ENCODE measurements at places on chromosomes 3 and 15.
A peak's percentile ranks its signal among the peaks of the same experiment; 100 is the strongest.

- no peak for DNase-seq
These were observed 179.4 kb downstream of the ABHD5 start for GRCh38 chr3:43870120-43870519.

DNA sequence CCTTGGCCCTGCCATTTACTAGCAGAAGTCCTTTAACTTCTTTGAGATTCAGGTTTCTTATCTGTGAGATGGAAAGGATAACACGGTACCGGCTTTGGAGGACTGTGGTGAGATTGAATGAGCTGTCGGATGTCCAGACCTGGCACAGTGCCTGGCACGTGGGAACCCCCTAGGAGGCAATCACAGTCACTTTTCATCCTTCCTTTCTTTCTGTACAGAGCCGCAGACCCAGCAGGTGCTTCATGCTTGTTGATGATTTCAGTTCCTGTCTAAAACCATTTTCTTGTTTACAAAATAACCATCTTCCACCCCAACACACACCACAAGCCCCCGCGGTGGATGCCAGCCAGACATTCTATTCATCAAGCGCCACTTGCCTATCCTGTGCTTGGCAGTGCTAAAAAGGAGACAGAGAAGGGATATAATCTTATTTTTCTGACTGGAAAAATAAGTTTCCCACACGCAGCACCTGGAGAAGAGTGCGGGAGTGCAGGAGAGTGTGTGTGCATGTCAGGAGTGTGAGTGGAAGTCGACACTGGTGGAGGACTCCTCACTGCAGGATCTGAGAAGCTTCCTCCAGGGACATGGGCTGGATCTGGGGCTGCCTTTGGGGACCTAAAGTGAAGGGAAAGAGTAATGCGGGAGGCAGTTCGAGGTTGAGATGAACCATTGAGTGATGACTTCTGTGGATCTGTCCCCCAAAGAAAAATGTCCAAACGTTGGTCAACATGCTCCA, 85.7 kb downstream of the ST6GAL1 start:
- no peak for DNase-seq

GRCh38 chr3:194953291-194953690, 267.6 kb downstream of the FAM43A start:
- no peak for DNase-seq

DNA sequence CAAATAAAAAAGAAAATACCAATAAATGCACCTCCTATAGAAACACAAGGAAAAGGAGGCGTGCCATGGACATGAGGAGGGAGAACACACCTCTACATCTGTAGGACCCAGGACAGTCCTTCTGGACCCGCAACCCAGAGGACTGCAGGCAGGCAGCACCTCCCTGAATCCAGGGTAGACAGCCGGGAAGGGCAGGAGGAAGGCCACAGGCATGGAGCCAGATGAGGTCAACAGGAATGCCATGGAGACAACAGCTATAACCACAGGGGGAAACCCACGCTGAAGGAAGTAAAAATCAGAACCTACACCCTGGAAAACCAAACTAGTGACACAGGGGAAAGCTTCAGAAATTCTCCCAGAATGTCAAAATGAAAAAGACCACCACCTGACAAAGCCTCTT, 248.8 kb upstream of the NSMCE3 start:
- DNase-seq = no peak

DNA sequence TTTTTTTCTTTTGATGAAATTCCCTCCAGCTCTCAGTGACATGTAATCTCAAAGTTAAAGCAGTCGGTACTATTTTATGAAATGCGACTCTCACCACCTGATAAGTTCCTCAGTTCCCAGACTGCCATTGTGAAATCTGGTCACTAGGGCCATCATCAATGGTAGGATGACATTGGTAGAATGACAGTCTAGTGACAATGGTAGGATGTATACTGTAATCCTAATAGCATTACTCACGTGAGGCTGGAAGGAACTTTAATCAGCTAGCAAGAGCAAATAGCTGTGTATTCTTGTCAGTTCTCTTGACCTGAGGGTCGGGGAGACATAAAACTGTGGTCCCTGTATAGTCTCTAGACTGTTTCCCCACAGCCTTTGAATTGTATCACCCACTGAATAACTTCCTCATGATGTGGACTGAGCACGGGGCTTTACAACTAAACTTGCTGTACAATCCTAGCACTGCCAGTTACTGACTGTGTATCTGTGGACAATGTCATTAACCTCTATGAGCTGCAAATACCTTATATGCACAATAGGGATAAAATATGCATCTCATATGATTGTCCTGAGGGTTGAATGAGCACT, 23.2 kb downstream of the TRAT1 start:
- no peak for DNase-seq

DNA sequence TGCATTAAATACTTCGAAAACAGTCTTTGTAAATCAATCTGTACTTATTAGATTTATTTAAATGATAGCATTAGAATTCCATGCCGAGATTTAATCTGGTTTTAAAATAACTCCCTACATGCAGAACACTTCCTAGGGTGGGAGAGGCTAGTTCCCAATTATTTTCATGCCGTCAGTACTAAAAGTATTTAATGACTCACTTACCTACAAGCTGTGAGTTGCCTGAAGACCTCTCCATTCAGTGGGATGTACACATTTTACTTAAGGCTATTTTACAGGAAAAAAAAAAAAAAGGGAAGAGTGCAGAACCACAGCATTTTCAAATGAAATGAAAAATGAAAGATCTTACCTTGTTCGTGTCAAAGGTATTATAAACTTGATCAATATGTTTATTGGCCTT, 469 bp downstream of the GUCA1C start:
- DNase-seq = no peak

DNA sequence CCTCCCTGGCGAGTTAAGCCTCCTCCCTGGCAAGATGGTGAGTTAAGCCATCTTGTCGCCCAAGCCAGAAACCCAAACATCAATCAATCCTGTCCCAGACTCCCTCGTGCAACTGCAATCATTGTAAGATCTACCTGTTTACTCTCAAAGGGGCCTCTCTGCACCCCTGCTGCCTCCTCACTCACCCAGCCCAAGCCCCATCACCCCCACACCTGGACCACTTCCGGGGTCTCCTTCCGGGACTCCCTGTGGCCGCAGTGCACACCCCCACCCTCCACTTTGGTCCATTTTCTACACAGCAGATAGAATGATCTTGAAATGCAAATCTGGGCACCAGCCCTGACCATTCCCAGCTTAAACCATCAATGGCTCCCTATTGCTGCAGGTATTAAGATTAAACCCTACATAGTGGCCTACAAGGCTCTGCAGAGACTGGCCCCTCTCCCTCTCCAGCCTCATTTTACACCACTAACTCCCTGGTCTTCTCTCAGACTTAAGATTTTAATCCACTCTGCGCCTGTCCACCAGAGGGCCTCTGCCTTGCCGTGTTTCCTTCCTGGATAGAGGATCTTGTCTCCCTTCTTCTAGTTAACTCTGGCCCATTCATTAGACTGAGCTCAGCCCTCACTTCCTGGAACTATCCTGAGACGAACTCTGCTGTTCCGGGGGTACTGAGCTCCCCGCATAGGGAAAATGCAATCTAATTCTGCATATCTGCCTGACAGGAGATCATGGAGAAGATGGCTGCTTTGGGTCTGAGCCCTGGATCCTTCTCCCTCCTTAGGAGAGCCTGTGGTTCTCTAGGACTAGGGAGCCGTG, 41.9 kb upstream of the SLC6A1 start:
- no peak for DNase-seq

- DNase-seq = no peak
These were observed 7.7 kb upstream of the CX3CR1 start for GRCh38 chr3:39287216-39288164.

DNA sequence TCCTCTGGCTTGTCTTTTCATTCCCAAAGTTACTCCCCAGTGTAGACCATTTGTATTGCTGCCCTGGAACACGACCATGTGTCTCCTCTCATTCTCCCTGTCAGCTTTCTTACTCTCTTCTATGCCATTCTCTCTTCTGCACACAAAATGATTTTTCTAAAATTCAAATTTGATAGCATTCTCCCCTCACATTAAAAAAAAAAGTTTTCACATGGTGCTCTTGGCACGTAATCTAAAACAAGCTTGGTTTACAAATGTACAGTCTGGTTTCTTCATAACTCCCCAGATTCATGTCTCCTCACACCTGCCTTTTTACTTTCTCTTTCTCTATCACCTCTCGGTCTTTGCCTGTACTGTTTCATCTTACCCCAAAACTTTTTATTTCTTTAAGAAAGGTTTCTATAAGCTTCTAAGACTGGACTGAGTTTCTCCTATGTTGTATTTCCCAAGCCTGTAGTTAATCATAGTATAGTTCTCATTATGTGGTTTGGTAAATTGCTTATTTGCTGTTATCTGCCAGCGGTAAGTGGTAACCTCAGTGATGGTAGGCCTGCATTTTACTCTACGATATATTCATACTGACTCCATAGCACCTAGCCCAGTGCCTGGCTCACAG, 31.2 kb downstream of the BCHE start:
- DNase-seq = no peak

DNA sequence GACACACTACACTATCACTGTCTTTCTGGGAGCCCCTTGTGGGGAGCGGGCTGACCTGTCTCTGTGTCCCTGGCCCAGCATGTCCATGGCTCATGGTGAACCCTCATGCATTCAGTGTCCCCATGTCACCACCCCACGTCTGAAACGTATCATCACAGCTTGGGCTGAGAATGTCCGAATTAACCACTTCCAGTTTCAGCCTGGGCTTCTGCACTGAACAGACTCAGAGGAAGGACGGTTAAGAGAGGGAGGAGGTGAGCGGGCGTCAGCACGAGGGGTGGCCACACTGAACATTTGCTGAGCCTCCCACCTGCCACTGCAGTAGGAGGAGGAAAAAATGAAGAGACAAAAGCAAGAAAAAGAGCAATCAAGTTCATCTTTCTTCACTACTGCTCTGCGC, 30.5 kb downstream of the ATP2B2 start:
- DNase-seq = no peak

GRCh38 chr3:102224171-102224570, 210.6 kb upstream of the ZPLD1 start:
- no peak for DNase-seq

DNA sequence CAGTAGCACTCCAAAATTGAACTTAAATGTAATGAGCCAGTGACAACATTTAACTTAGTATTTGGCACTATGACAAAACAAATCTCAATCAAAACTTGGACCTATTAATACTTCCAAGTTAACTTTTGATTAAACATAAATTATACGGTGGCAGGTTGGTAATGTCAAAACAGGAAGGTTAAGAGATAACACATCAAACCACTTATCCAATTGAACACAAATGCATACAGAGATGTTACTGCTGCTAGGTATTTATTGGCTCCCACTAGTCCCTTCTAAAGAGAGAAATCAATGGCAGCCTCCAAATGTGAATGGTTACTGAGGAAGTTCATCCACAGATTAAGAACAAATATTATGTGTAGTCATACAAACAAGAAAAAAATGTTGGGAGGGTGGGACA, 1.8 kb downstream of the GSK3B start:
- DNase-seq = no peak

DNA sequence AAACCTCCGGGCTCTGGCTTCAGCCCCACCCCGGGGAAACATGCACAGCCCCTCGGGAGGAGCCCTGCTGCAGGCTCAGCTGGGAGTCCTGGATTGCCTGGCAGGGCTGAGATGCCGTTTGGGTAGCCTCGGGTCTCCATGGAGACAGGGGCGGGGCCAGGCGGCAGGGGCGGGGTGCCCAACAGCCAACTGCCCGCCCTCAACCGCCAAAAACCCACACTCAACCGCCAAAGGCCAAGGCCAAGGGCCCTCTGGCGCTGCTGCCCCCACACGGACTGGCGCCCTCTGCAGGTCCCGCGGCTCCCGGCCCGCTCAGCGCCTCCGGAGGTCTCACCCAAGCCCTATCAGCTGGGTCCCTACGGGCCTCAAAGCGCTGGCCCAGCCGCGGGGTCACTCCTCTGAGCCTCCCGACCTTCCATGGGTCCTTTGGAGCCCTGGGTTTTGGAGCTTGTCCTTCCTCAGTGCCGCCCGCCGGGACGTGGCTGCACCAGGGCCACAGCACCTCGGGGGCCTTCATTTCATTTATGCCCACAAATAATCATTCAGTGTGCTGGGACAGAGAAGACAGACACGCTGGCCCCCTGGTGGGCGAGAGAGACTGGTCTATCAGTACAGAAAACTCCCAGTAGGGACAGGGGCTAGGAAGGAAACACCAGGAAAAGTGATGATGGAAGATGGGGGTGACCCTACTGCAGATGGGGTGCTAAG, 33.5 kb upstream of the ACAD9 start:
- peak; percentile 1 for DNase-seq

DNA sequence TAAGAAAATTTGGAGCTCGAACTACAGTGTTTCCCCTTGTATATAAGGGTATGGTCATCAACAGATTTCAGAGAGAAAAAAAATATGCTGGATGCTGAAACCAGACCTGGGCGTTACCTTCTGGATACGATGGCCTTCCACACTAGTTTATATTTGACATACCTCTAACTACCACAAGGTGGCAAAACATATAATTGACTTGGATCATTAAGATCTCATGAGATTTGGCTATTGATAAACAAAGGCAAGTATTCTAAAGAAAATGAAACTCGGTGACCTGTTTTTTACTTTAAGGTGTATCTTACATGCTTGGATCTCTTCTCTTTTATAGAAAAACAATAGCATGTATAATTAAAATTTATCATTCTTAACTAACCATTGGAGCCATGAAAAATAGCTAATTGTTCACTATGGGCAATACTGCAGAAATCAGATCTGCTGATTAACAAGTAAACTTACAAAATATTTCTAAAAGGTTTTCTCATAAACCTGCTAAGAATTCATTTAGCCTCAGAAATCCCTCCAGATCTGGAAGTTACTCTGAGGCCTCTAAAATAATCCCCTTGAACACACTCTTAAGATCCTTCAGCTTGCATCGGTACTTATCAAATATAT, 300.6 kb upstream of the KCNH8 start:
- DNase-seq = no peak

- DNase-seq = no peak
These were observed 282.1 kb downstream of the ZBTB20 start for GRCh38 chr3:114864970-114865369.

GRCh38 chr3:155435821-155436220, 142.3 kb upstream of the STRIT1 start:
- no peak for DNase-seq

- DNase-seq = no peak
These were observed 449.9 kb downstream of the PDCD6IP start for GRCh38 chr3:34248352-34248751.

DNA sequence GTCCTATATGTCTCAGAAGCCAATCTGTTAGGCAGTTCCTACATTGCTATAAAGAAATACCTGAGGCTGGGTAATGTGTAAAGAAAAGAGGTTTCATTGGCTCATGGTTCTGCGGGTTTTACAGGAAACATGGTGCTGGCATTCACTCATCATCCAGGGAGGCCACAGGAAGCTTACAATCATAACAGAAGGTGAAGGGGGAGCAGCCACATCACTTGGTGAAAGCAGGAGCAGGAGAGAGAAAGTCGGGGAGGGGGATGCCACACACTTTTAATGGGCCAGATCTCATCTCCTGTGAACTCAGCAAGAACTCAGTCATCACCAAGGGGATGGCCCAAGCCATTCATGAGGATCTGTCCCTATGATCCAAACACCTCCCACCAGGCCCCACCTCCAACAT, 9.1 kb downstream of the SLC49A4 start:
- no peak for DNase-seq

- DNase-seq = no peak
These were observed 32.1 kb downstream of the SLC22A14 start for GRCh38 chr3:38314112-38314763.

Data from NCI-H187 treated with DMSO at 0.1 percent for 48 hours (cell line).